ENCODE measurements at places on chromosomes 5 and 9. TPM values are rescaled to one million over a fixed set of nuclear protein-coding genes. Genes with fewer than 3 reads are reported as not detected.

- DNase-seq: no peak
Measured at GRCh38 chr5:166365164-166365563, 1926.3 kb upstream of the WWC1 start.

RANBP17 gene
- total RNA-seq: 8.5 TPM

DNA sequence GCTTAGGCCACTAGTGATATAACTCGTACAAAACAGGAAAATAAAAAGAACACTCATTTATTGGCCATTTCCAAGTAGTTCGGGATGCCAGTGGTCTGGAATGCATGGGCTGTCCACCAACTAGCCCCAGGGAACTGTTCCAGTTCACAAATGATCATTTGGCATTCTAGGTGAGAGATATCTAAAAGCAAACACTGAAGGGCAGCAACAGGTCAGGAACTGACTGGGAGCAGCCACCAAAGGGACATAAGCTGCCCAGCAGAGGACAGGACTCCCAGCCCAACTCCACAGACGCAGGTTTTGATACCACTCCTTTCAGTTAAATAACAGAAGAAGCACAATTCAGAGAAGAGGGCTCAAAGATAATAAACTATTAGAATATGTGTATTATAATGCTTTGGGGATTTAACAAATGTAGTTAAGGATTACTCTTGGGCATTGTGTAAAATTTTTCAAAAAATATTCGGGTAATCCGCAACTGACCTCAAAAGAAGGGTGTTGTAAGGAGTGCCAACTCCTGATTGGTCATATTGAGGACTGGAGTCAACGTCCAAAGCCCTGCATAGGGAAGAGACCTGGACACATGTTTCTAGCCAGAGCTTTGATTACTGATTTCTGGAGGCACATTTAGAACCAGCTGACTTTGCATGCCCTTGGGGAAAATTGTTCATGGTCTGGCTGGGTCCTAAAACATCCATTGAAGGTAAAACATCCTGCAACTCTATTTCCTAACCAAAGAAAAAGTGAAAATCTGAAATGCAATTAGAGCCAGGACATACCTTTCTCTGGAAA, 320.0 kb downstream of the DNAH5 start:
- no peak for DNase-seq

INSL4 gene
- not detected for total RNA-seq

DNA sequence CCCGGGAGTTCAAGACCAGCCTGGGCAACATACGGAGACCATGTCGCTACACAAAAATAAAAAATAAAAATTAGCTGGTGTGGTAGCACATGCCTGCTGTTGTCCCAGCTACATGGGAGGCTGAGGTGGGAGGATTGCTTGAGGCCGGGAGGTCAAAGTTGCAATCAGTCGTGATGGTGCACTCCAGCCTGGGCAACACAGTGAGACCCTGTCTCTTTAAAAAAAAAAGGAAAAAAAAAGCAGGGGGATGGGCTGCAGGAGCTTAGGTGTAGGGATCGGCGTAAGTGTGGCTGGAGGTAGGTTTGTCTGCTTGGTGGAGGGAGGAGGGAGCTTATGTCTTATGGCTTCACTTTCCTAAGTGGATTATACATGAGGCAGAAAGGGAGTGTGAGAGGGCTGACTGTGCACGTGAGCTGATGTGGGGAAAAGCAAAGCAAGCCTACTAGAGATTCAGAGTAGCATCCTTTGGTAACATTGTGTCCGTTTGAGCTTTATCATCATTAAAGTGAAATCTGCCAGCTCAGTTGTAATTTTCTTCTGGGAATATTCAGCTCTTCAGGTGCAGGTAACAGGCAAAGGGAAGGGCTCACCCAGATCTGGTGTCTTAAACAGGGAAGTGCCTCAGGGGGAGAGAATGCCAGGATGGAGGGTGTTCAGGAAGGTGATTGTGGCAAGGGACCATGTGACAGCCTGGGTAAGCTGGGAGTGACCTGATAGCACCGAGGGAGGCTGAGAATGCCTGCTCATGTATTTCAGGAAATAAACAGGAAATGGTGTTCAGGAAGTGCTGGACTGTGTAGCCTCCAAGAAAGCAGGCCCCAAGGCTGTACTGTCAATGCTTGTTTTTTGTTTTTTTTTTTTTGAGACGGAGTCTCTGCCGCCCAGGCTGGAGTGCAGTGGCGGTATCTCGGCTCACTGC, 17.6 kb upstream of the SETX start:
- no peak for DNase-seq

GRCh38 chr9:8926461-8926860, 1126.9 kb upstream of the DMAC1 start:
- no peak for DNase-seq
